ENCODE measurements at places on chromosomes 1 and 21. TPM values are rescaled to one million over a fixed set of nuclear protein-coding genes. Genes with fewer than 3 reads are reported as not detected.
A peak's percentile ranks its signal among the peaks of the same experiment; 100 is the strongest.

DNA sequence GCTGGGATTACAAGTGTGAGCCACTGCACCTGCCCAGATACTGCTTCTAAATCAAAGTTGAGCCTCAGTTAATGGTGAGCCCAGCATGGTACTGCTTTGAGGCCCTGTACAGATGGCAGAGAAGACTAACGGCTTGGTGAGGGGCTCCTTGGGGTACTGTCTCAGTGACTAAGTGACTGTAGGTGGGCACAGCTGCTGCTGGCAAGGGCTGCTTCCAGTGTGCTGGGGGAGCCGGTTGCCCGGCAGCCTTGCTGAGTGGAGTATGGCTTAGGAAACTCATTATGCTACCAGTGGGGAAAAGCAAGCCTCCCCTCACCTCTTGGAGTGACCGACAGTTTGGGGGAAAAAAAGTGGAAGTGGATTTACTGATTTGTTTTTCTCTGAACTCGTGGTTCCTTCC lies 23.6 kb upstream of the ARHGEF10L start:
- DNase-seq, result no peak

USH2A gene
- under 0.01 TPM for total RNA-seq

FCGR3A gene
- total RNA-seq, result 2.9 TPM

- no peak for DNase-seq
Observed at GRCh38 chr1:3055051-3055450, 14.0 kb upstream of the PRDM16 start.

FAM72C gene
- 1.2 TPM for total RNA-seq

DNA sequence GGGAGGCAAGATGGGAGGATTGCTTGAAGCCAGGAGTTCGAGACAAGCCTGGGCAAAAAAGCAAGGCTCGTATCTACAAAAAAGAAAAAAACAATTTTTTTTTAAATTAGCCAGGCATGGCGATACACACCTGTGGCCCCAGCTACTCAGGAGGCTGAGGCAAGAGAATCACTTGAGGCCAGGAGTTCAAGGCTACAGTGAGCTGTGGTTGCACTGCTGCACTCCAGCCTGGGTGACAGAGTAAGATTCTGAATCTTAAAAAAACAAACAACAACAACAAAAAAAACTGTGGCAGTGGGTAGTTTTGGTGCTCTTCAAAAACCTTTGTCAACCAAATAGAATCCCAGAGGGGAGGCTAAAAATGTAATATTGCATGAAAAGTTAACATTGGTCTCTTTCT lies 734 bp downstream of the PTPN22 start:
- DNase-seq, result no peak

CLCNKB gene
- under 0.01 TPM for total RNA-seq

S100A7 gene
- total RNA-seq, result not detected

- no peak for DNase-seq
Observed at GRCh38 chr1:8551057-8551456, 233.1 kb downstream of the SLC45A1 start.

TRIM45 gene
- 3.7 TPM for total RNA-seq

AKR7A3 gene
- total RNA-seq, result 1.2 TPM

- no peak for DNase-seq
Observed at GRCh38 chr1:14999441-14999840, 154.1 kb upstream of the TMEM51 start.

OR14K1 gene
- total RNA-seq, result not detected

DNA sequence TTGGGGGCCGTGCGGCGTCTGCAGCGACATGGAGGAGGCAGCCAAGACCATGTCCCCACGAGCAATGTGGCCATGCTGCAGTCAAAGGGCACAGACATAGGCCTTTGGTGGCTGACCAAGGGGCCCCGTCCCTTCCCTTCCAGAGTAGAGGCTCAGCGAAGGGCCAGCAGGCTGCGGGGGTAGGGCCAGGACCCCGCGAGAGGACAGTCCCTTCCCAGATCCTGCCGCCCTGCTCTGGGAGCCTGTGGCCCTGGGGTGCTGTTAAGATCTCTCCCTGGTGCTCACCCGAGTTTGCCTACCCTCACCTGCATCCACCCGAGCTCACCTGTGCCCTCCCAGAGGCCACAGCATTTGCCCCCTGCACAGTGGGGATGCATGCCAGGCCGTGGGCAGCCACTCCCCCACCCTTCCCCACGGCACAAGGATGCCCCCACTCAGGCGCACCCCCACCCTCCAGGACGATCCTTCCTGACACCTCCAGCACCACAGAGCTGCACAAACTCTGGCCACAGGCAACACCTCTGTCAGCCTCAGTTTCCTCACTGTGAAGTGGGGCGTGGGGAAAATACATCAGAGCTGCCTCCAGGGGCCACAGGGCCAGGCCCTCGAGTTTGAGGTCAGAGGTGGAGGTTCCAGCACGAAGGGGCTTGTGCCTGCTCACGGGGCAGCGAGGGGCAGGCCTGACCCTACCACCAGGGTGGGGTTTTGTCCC lies 15.5 kb downstream of the ITGB2 start:
- DNase-seq, result no peak

NUF2 gene
- 3.3 TPM for total RNA-seq

GRCh38 chr1:201795066-201795465 lies 33.9 kb upstream of the IPO9 start:
- no peak for DNase-seq

PGLYRP4 gene
- total RNA-seq, result not detected

GRCh38 chr1:117466761-117467160 lies 99.5 kb downstream of the MAN1A2 start:
- DNase-seq, result no peak

RAP1GAP gene
- 18.8 TPM for total RNA-seq

RGS16 gene
- total RNA-seq, result 1.6 TPM

ACTL8 gene
- total RNA-seq, result under 0.01 TPM

- DNase-seq, result no peak
Observed at GRCh38 chr1:6299557-6300165, 38.8 kb upstream of the GPR153 start.

TCEA3 gene
- 2.0 TPM for total RNA-seq

GRCh38 chr1:41361495-41362356 lies 492 bp downstream of the FOXO6 start:
- peak; percentile 66 for DNase-seq

SLAMF6 gene
- total RNA-seq, result under 0.01 TPM

- no peak for DNase-seq
Observed at GRCh38 chr1:85707267-85707989, 805 bp downstream of the ZNHIT6 start.

PAQR6 gene
- 7.7 TPM for total RNA-seq

DNA sequence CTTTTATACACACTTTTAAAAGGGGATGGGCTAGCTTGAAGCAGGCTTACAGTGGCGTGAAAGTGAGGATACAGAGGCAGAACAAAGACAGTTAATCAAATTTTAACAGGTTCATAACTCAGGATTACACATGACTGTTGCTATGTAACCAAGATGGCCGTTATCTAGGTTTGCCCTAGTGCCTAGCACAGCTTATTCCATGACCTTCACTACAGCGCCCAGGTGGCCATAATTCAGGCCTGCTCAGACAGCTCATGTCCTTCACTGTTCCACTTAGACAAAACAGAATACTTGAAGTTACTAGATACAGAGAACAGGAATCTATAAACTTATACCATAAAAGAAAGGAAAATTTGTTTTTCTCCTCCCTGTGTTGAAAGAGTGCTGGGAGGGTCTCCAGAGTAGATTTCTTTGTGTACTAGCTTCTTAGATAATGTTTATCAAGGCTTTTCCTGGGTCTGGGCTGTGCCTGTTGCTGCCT lies 6.2 kb upstream of the SPRR2F start:
- DNase-seq, result no peak

TP53BP2 gene
- 29.8 TPM for total RNA-seq

NOS1AP gene
- 4.9 TPM for total RNA-seq

ANKRD34A gene
- total RNA-seq, result 1.6 TPM

DNA sequence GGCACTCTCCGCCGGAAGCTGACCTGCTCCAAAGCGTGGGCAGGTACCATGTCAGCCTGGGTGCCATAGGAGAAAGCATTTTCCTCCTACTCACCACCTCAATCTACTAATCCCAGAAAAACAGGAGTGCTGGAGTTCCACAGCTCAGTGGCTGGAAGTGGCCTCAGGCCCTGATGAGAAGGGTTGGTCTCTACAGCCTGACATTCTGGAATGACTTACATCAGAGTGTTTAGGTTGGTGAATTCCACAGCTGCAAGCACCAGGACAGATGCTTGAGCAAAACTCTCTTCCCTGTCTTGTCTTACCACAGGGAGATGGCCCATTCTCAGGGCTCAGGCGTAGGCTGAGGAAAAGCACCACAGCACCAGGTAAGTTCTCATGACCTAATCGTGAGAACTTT lies 5.5 kb downstream of the SEC16B start:
- DNase-seq, result no peak

CA6 gene
- total RNA-seq, result not detected

KIF21B gene
- total RNA-seq, result 127 TPM

NCAM2 gene
- 63.6 TPM for total RNA-seq

CFHR1 gene
- 0.41 TPM for total RNA-seq

AQP10 gene
- not detected for total RNA-seq

IPO13 gene
- total RNA-seq, result 13.9 TPM

CRYBG2 gene
- total RNA-seq, result 0.41 TPM

- DNase-seq, result no peak
Observed at GRCh38 chr1:82245345-82246014, 444.7 kb downstream of the ADGRL2 start.

FCRL5 gene
- not detected for total RNA-seq

CRABP2 gene
- total RNA-seq, result 7.7 TPM

TSPEAR gene
- total RNA-seq, result not detected

NUAK2 gene
- 0.41 TPM for total RNA-seq

ANKRD13C gene
- 122 TPM for total RNA-seq

DNA sequence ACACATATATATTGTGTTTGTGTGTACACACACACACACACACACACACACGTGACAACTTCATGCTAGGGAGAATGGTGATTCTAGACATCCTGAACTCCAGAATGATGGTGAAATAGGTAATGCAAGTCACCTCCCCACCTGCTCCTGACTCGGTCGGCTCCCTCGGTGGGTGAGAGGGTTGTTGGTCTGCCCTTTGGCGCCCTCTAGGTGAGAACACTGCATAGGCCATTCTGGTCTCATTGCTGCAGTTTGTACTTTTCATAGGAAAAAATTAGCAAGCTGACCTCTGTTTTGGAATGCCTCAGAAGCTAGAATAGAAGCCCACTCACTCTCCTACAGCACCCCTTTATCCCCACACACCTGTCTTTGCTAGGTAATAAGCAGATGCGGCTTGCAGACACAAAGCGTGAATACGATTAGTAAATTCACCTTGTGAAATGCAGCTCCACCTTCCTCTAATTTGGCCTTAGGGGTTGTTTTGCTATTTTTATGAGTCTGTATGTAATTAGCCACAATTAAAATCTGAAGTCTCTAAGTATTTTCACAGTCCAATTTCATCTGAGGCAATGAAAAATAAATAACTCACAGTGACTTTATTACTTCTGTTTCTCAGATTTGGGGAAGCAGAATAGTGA lies 130.0 kb upstream of the KCNJ15 start:
- no peak for DNase-seq

ANGPTL3 gene
- not detected for total RNA-seq

DNA sequence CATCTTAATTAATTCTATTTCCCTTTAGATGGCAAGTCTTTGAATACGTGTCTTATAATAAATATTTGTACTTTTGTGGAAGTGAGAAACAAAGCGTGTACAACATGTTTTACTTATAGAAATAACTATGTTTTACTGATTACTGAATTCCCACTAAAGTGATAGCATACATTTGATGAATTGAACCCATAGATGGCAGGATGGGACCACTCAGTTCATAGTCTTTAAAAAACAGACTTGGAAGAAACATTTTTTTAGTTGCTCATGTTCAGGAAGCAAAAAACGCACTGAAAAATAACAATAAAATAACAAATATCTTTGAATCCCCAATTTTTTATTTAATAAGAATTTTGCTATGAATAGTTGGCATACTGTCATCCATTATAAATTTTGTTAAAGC lies 507.1 kb upstream of the ZRANB2 start:
- DNase-seq, result no peak

DNA sequence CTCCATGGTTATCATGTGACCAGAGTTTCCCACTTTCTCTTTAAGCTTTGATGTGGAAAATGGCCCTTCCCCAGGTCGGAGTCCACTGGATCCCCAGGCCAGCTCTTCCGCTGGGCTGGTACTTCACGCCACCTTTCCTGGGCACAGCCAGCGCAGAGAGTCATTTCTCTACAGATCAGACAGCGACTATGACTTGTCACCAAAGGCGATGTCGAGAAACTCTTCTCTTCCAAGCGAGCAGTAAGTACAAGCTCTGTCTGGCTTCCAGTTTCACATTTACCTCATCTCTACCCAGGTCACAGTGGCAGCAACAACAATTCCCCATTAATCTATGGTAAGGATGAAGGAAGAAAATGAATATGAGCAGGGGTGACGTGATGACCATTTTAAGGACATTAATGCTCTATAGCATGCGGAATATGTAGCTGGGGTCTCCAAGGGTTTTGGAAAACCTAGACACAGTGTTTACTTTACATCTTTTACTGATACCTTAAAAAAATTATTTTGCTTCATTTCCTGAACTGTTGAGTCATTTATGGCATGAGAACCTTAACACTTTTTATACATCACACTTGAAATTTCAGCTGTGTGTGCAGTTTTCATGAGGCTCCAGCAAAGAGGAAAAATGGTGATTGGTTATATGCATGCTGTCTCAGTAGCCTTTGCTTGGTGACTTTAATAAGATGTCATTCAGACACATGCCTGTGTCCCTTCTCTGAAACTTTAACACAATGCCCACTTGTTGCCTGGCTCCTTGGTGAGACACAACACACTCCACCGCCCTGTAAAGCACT lies 286.3 kb upstream of the SGIP1 start:
- DNase-seq, result no peak

KCNC4 gene
- 2.4 TPM for total RNA-seq

NENF gene
- 21.2 TPM for total RNA-seq

KDM1A gene
- total RNA-seq, result 302 TPM

GRCh38 chr1:219559899-219560298 lies 53.0 kb downstream of the ZC3H11B start:
- DNase-seq, result no peak

DNA sequence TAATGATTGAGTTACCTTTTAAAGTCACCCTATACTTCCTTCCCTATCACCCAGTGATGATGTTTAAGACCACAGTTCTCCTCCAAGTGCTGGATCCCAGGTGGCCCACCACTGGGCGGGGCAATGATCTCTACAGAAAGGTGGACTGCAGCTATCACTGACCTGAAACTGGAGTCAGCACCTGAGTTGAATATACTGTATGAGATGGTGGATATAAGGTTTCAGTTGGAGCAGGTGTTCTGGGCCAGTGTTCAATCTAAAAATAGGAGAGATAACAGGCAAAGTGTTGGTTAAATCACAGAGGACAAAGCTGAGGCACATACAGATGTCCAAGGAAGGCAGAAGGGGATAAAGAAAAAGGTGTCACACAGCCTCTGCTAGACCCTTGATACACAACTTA lies 96.6 kb downstream of the SIPA1L2 start:
- DNase-seq, result no peak

All from frontal cortex (tissue), 4 donors.